Stimulated activated CD4-positive, alpha-beta T cell treated with anti-CD3 and anti-CD28 coated beads, TNF-alpha, amount 100 ng/mL, for 48 hours (primary cell): ENCODE measurements at places on chromosomes 6 and 20.

DNA sequence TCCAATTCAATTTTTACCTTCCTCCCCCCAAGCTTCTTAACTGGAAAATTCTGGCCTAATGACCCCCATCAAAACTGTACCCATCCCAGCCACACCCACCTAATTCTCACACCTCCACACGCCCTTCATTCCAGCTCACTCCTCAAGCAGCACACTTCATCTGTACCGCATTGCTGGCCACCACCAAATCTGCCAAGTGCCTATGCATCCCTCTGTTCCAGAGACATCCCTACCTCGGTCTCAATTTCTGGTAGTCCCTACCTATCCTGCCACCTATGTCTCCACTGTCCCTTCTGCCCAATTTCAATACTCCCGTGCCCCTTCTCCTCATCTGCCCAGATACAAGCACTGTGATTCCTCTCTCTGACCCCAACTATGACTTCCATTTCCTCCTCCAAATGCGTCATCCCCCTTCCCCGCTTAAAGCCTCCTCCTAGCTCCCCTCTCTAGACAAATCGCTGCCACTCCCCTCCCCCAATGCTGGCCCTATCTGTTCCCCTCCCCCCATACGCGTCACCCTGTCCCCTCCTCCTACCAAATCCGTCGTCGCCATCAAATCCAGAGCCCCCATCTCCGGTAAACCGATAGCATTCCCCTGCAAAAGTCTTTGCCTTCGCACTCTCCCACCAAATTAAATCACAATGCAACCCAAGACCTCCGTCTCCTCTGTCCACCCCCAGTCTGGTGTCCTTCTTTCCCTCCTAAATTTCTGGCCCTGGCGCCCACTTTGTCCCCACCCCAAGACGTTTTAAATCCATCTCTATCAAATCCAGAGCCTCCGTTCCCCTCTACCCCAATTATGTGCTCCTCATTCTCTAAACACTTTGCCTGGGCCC lies 1.2 kb downstream of the MTCH1 start:
- peak; percentile 74 for DNase-seq

DNA sequence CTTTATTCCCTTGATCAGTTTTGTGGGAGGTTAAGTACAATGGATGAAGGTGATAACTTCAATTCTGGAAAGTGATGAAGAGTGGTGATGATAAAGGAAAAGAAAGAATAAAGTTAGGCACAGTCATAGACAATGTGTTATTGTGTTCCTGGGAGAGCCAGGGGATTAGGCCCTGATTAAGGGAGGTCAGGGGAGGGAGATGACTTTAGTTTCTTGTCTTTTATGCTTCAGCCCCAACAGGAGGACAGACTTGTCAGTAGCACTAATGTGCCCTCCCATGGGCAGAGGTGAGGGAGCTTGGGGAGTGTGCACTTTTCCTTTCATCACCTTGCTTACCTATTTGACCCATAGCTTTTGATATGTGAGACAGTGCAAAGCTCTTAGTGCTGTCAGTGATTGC lies 115.7 kb downstream of the CD109 start:
- DNase-seq: no peak

- DNase-seq: peak; percentile 16
Measured at GRCh38 chr6:151763938-151764680, 43.4 kb upstream of the ESR1 start.

GRCh38 chr20:36847009-36847709 lies 28.8 kb upstream of the TLDC2 start:
- no peak for DNase-seq

GRCh38 chr6:90068264-90068663 lies 174.0 kb downstream of the GJA10 start:
- peak; percentile 42 for DNase-seq

- no peak for DNase-seq
Measured at GRCh38 chr20:64162239-64162910, 1.9 kb upstream of the MYT1 start.

DNA sequence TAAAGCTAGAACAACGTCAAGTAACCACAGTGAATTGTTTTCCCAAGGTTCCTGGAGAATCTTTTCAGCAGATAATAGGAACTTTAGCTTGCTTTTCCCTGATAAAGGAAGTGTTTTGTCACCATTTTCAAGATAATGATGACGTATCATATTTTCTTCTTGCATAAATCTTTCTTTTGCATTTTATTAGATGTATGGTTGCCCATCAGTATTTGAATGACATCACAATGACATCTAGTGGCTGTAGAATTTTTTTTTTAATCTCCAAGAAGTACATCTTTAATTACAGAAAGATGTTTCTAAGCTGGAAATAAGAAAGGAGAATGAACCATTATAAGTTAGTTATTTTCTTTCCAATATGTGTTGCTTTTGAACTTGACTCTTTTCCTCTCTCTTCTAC lies 83.0 kb downstream of the CENPW start:
- no peak for DNase-seq

GRCh38 chr6:49646942-49647341 lies 10.3 kb upstream of the RHAG start:
- no peak for DNase-seq

DNA sequence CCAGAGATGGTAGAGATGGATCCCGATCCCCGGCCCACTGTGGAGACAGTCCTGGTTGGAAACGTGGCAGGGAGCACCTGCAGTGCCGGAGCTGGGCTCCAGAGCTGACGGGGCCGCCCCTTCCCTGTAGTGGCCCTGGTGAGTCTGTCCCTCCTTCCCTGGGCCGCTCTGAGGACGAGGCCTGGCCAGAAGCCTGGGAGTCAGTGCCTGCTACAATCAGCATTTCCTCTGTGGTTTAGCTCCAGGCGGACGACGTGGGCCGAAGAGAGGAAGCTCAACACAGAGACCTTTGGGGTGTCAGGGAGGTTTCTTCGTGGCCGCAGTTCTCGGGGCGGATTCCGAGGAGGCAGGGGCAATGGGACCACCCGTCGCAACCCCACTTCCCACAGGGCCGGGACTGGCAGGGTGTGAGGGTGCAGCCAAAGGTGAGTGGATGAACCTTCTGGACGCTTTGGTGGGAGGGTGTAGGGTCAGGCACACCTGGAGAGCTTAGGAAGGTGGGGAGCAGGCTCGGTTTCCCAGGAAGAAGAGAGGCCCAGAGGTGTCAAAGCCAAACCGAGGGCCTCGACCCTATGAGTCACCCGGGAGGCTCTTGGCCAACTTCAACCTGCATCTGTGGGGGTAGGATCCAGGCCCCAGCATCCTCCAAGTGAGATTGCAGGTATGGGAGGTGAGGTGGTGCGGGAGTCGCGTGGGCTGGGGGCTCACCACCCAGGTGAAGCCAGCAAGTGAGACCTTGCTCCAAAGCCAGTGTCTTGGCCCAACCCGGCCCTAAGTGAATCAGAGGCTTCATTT lies 9.9 kb downstream of the PSMA7 start:
- no peak for DNase-seq

DNA sequence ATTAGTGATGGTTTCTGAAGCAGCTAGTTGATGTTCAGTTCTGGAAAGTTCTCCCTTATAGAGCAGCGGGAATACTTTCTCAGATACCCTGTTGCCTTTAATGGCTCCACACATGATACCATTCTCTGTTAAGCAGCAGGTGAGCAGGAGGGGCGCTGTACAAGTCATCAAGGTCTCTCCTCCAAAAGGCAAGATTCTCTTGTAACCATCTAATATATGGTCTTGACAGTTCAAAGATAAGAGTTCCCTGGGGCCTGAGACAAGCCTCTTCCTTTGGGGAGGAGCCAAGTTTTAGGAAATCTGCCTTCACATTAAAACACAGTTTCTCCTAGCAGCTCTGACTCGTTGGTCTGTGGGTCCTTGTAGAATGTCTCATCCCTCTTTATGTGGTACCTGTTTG lies 258.2 kb downstream of the QKI start:
- no peak for DNase-seq

DNA sequence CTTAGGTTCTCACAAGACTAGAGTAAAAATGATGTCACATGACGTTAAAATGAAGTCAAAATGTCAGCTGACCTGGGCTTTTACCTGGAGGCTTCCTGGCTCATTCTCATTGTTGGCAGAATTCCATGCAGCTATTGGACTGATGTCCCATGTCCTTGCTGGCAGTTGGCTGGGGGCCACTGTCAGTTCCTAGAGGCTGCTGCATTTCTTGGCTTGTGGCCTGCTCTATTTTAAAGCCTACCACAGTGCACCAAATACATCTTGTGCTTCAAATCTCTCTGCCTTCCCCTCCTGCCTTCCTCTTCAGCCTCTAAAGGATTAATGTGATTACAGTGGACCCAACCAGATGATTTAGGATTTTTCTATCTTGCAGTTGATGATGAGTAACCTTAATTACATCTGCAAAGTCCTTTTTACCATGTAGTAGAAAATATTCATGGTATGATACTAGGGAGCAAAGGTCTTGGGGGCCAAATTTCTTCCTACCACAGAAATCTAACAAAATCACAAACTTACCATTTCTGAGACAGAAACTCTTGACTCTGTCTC lies 81.9 kb downstream of the FIG4 start:
- DNase-seq: no peak

DNA sequence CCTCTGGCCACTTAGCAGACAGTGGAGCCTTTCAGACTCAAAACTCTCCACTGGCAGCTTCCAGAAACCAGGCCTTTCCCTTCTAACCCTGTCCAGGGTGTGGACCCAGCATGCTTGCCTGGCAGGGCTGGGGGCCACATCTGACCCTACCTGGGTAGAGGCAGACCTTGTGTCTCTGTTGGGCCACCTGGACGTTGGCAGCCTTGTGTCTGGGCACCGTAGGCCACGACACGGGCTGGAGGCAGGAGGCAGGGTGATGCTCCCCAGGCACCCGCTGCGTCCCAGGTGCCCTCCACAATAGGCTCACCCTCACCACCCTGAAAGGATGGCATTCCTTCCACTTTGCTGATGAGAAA lies 67.6 kb downstream of the NOL4L start:
- no peak for DNase-seq

- DNase-seq: no peak
Measured at GRCh38 chr6:107973594-107973993, 15.6 kb upstream of the SEC63 start.

GRCh38 chr20:40954521-40955165 lies 74.0 kb upstream of the TOP1 start:
- DNase-seq: no peak

DNA sequence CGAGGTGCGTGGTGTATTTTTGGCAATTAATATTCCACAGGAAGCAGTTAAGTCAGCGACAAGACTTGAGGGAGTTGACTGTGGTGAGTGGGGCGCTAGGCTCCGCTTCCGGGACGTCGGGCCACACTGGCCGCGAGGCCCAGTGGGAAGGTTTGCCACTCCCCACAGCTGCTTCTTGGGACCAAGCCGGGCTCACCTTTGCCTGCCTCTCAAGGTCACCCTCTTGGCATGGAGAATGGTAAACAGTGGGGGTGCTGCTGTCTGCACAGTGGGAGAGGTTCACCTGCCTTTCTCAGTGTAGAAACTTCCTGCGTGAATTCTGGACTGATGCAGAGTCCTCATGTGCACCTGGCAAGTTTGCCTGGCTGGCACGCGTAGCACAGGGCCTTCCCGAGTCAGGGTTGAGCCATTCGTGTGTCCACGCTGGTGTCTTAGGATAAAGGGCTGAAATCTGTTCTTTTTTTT lies 6.4 kb downstream of the OSBPL2 start:
- no peak for DNase-seq

GRCh38 chr20:14860410-14860814 lies 523.0 kb upstream of the FLRT3 start:
- no peak for DNase-seq

- DNase-seq: no peak
Measured at GRCh38 chr6:54291146-54291545, 17.1 kb upstream of the TINAG start.

GRCh38 chr6:49918787-49919186 lies 45.2 kb downstream of the DEFB114 start:
- DNase-seq: no peak

DNA sequence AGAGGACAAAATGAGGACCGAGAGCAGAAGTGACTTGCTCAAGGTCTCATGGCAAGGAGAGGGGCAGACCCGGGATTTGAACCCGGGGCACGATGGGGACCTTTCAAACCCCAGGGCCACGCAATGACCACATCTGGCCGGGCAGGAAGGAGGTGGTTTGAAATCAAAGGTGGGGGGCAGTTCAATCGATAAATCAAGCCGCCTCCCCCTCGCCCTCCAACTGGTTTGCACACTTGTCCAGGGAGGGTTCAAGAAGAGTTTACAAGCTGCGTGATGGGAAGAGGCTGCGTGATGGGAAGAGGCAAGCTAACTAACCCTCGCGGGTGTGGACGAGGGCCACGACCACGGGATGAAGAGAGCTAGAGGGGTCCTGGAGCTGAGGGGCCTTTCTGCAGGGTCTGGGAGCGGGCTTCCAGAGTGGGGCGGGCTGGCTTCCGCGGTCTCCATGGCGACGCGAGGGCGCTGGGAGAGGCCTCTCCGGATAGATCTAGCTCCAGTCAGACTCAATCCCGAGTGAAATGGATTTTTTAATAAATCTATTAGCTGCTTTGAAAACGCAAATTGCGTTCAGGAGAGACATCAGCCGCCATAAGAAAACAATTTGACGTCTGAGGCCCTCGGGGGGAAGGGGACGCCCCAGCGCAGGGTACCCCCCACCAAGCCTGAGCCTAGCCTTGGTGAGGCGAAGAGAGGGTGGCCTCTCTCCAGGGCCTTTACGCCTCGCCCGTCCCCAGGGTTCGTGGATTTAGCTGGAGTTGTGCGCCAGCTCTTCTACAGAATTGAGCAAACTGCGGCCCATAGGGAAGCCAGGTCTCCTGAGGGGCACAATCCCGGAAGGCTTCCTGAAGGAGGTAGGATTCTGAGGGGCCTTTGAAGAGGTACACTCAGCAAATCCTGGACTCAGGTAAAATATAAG lies 143.9 kb downstream of the GRM4 start:
- DNase-seq: no peak

DNA sequence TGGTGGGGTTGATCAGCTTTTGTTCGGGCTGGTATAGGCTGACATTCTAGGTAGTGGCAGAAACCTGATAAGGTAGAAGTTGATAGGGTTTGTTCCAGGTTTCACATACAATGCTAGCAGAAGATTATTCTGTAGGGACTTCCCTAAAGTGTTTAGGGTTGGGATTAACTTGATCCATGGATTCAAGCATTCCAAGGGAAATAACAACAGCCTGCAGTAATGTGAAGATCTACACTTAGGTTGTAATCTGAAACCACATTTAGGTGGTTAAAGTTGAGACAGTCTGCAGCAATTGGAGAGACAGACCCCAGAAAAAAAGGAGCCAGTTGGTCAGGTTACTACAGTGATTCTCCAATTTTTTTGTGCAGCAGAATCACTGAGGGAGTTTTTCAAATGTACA lies 56.1 kb downstream of the GJA1 start:
- no peak for DNase-seq

DNA sequence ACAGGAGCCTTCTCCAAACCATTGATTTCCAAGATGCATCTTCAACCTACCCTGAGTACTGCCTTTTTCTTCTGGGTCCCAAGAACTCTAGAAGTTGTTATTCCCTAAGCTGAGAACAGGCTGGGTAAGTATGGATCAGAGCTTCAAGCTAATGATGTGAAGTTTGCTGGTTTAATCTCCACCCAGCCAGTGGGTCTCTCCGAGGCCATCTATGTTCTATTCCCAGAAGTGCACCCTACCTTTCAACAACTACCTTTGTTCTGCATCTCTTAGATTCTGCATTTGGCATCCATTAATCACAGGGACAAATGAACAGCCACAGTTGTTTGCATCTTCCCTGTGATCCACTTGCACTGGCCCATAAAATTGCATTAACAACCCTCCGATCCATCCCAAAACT lies 246.2 kb downstream of the HIVEP2 start:
- no peak for DNase-seq
